ENCODE measurements at places on chromosomes 1 and 21.

DNA sequence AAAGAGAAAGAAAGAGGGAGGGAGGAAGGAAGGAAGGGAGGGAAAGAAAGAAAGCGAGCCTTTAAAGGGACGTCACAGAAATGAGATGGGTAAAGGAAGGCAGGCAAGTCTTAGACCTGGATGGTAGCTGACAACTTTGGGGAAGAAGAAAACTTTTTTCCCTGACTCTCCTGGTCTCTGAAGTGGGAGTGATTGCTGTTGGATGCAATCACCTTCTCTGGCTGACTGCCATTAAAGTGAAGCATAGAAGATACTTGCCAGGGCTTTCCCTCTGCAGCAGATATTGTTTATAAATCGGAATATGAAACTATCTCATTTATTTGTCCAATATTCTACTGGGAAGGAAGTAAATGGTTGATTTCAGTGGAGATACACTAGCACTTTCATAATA is 27.0 kb downstream of the VCAM1 start:
- DNase-seq = no peak

DNA sequence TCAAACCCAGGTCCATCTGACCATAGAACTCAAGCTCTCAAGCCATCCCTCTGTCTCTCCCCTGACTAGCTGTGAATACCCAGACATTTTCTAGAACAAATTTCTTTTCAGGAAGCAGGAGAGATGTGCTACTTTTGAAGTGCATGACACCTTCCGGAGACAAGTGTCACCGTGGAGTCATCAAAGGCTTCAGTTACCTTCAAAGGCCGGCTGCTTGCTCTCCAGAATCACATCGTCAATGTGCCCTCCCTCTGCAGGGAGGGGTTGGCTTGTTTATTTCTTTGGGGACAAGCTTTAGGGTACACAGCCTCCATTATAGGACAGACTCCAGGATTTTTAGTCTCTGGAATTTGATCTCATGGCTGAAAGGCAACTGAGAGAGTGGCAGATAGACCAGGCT is 37.7 kb upstream of the IGSF21 start:
- no peak for DNase-seq

GRCh38 chr21:42905195-42905594 is 12.1 kb downstream of the NDUFV3 start:
- no peak for DNase-seq

DNA sequence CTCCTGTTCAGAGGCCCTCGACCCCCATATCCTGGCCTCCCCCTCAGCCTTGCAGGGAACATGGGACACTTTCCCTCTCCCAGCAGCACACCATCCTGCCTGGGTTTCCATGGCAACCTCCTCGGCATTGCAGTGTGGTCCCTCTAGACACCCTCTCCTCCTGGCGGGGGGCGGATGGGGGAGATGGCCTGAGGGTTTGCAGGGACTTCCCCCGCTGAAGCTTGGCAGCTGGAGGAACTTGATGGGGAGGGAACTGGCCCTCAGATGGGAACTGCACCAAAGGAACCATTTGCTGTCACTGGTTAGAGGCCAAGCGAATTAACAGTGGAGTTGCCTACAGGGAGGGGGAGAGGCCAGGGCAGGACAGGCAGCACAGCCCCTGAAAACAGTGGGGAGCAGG is 28.7 kb downstream of the RIMS3 start:
- DNase-seq = peak; percentile 43

DNA sequence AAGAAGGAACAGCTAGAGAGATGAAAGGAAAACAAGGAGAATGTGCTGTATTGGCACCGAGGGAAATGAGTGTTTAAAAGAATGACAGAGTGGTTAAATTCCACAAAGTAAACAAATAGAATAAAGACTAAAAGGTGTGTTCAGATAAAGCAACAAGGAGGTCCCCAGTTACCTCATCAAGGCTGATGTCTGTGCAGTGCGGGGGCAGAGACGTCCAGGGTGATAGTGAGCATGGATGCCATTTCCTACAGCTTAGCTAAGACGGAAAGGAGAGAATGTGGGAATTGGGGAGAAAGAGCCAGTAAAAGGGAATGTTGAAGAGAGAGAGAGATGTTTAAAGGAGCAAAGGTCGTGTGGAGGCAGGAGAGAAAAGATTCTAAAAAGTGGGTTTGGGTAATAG is 15.5 kb downstream of the LMOD1 start:
- no peak for DNase-seq

GRCh38 chr1:16224472-16224871 is 12.0 kb upstream of the ARHGEF19 start:
- DNase-seq = peak; percentile 99

DNA sequence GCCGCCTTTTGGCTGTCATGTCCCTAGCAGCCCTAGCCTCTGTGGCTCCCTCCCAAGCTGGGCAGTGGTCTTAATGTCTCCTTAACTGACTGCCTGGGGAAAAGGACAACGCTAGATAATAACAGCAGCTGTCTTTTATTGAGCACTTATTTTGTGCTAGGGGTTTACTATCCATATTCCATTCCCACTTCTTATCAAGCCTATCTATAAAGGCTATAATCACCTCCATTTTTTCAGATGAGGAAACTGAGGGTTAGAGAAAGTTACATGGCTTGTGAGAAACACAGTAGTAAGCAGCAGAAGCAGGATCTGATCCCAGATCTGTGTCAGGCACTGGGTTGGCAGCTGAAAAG is 6.2 kb downstream of the SH3BGRL3 start:
- DNase-seq = no peak

- DNase-seq = no peak
Measured at GRCh38 chr1:211910913-211911485, 80.4 kb upstream of the LPGAT1 start.
